Foreskin melanocyte (primary cell): ENCODE measurements at places on chromosomes 12 and 14.

- no peak for DNase-seq
These were observed 39.8 kb downstream of the MSRB3 start for GRCh38 chr12:65318186-65318685.

GRCh38 chr14:34018564-34019244, 67.8 kb upstream of the EGLN3 start:
- no peak for DNase-seq

GRCh38 chr12:54199917-54200316, 11.1 kb upstream of the SMUG1 start:
- DNase-seq = no peak

DNA sequence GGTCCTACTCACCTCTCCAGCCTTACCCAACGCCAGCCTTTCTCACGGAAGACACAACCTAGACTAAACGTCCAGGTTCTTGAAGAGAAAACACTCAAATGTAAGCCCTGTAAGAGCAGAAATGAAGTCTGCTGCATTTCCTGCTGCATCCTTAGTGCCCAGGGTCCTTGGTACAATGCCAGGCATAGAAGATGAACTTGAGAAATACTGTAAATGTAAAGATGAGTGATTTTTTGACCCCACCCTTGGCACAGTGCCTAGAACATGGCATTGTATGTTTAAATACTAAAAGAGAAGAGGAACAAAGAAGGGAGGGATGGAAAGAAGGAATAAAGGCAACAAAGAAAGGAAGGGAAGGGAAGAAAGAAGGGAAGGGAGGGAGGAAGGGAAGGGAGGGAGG, 514.6 kb downstream of the MED13L start:
- DNase-seq = no peak

- no peak for DNase-seq
These were observed 44.4 kb upstream of the STXBP6 start for GRCh38 chr14:25094171-25094907.

- DNase-seq = no peak
These were observed 4.1 kb upstream of the KIF26A start for GRCh38 chr14:104134061-104134965.

- DNase-seq = no peak
These were observed 83.8 kb upstream of the HMGA2 start for GRCh38 chr12:65740506-65740872.

DNA sequence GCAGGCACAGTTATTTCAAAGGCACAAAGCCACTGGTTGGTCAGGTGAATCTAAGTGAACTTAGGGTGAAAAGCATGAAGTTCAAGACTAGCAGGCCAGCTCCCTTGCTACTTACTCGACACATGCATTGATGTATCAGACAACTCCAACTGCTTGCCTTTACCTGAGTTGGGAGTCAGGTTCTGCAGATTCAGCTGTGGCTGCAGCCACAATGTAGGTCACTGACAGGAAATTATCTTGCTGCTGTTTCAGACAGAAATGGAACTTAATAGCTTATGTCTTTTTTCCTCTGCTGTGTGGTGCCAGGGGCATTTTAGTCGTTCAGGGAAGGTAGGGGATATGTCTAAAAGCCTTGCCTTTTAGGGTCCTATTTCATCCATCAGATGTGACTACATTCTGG, 125.6 kb upstream of the RPH3A start:
- no peak for DNase-seq

GRCh38 chr14:105911006-105911847, 384.8 kb downstream of the TMEM121 start:
- no peak for DNase-seq

DNA sequence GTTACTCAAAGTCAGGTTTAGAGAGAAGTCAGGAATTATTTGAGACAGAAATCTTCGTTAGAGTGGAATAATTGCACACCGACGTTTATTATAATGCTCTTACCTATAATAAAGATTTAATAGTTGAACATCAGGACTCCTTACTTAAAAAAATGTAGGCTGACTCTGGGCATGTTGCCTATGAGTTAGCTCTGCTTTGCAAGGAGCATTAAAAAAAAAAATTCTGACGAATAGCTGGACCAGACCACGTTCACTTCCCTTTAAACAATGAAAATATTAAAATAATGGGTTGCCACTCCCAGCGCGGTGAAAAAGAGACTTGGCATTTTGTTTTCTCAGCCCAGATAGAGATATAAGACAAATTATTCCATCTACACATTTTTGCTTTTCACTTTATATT, 574 bp upstream of the FANCM start:
- DNase-seq = peak; percentile 17

DNA sequence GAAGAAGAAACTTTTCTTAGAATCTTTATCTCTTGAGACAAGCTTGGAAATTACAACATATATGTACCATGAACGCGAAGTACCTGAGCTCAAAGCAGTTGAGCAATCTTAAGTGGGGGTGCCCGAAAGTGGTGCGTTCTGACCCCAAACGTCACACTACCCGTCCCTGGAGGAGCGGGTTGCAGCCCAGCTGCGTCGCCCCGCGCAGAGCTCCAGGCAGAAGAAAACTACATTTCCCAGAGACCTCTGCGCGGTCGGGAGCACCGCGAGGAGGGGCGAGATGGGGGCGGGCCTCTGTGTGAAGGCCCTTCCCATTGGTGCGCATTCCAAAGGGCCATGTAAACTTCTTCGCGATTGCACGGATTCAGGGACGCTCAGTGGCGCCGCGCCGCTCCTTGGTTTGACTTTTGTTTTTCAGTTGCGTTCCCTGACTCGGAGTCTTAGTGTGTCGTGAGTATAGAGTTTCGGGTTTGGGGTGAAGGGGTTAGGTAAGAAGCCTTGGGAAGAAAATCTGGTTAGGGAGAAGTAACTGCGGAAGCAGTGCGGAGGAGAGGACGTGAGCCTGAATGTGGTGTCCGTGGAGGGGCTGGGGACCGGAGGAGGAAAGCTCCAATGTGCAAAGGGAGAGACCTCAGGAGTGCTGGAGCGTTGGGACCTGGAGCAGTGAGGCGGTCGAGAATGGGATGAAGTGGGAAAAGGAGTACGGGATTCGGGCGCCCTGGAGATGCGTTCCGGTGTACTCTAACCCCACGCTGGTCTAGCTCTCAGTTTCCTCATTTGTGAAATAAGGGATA, at the start of gene CCDC77:
TSS of gene CCDC77 (plus strand) at position 410 of the 794 bp plus-strand sequence. CDS start 7,740 bp downstream, outside the sequence.
- peak; percentile 90 for DNase-seq

DNA sequence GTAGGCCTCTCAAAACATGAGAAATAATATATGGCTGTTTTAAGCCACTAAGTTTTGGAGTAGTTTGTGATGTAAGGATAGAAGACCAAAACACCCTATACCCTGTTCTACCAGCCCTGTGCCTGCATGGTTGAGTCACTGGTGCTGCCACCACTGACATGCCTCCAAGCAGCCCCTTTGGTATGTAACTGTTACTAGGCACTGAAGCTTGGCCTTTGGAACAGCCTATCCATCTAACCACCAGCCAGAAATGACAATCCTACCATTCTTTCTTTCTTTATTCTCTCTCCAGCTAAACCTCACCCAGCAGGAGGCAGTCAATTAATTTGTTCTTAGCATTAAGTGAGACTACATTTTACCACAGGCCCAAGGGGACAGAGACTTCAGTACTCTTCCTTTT, 240.3 kb downstream of the MSRB3 start:
- peak; percentile 56 for DNase-seq

DNA sequence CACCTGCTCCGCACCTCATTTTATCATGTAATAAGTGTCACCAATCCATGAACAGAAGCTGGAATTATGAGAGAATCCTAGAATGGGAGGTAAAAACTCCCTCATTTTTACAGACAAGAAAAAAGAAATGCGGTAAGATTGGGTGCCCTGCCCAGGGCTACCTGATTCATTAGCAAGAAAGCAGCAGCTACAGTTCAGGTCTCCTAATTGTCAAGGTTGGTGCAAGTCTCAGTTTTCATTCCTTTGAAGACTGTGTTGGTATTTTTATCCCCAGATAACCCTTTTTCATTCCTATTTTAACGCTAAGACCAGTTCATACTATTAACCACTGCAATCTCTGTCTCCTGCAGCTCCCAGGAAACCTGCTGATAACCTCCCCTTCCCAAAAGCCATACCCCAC, 6.9 kb downstream of the DUSP6 start:
- DNase-seq = no peak

GRCh38 chr14:94562941-94563883, 2.0 kb downstream of the SERPINA4 start:
- DNase-seq = no peak

- no peak for DNase-seq
These were observed 46.1 kb downstream of the RASSF3 start for GRCh38 chr12:64656429-64656828.

GRCh38 chr12:132423251-132423819, 66.6 kb upstream of the FBRSL1 start:
- DNase-seq = no peak
